ENCODE measurements at places on chromosomes 7 and 10.

DNA sequence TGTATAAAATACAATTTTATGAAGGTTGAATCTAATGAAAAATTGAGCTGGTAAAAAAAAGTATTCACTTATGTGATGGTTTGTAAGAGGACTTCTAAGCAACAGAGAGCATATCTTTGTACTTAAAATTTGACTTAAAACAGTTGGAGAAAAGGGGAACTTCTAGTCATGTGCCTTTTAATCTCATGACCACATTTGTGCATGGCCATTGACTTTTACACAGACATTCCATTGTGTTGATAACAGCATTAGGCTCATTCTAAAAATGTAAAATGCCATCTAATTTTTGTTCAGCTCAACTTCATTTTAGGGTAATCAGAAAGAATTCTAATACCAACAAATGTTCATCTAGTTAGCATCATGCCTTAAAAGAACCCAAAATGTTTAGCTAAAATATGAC, 119.9 kb downstream of the HPSE2 start:
- no peak for DNase-seq

GRCh38 chr7:40760293-40760964, 625.6 kb downstream of the SUGCT start:
- no peak for DNase-seq

- no peak for DNase-seq
Observed at GRCh38 chr7:152340161-152340560, 95.6 kb downstream of the KMT2C start.

GRCh38 chr7:102230593-102230992, 56.1 kb upstream of the SH2B2 start:
- peak; percentile 53 for DNase-seq

DNA sequence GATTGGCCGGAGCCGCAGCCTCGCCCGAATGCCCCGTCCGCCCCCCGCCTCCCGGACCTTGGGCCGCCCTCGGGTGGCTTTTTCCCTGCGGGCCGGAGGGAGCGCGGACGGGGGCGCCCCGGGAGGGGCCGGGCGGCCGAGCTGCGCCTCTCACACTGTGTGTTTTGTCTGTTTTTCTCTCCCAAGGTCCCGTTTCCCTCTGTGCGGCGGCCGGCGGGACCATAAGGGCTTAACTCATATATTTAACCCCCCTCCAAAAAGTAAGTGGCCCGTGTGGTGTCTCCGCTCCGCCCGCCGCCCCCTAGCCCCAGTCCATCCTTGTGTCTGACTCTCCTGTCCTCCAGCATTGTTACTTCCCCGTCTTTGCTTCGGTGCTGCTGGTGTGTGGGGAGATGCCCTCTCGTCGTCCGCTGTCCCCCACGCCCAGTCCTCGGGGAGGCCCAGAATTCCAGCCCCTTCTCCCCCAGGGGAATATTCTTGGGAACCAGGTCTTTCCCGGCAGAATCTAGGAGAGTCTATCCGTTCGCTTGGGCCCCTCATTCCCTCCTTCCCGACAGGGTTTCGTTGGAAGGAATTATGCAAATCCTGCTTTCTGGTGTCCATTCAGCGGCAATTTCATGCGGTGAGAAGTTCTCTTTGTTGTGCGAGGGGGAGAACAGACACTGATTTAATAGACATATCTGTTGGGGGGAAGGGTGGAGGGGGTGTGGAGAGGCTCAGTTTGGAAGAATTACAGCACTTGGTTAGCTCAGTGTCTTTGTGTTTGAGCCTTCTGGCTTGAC, 1.3 kb downstream of the LCOR start:
- no peak for DNase-seq

- no peak for DNase-seq
Observed at GRCh38 chr10:60399328-60399727, 9.7 kb upstream of the ANK3 start.

DNA sequence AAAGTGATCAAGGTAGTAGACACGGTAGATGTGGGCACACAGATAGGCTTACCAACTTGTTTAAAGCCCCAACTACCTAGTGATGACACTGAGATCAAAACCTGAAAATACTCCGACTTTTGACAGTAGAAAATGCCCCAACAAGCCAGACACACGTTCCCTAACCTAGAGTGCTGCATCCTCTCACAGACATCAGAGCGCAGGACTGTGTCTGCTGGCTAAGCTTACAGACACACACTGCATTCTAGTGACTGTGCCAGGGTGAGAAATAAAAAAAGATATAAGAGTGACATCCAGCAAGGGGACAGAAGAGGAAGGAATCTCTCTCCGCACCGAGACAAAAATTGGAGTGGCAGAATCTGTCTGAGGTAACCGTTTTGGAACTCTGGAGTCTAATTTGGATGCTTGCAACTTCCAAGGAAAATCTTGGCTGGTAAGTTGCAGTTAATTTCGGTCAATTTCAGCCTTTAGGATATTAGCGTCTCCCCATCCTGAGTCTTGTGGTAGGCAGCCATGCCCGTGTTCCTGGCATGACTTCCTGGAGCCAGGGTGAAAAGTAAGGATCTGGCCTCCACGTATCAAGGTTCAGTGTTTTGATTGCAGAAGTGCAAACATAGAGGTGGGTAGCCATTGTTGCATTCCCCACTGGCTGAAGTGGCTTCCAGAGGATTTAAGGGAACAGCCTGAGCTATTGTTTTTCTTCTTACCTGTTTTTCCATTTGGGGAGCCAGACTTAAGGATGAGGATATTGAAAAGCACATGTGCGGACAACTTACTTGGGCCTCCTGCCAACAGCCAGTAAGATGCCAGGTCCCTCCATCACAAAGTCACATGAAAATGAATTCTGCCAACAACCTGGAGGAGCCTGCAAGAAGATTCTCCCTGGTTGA, 124.1 kb downstream of the SMURF1 start:
- no peak for DNase-seq
